ENCODE measurements at places on chromosomes 12 and 14. TPM values are rescaled to one million over a fixed set of nuclear protein-coding genes. Genes with fewer than 3 reads are reported as not detected.

The CCDC198 gene
- 110 TPM for total RNA-seq

The POTEM gene
- total RNA-seq = not detected

The SRRM4 gene
- 0.03 TPM for total RNA-seq

The KERA gene
- not detected for total RNA-seq

The DPPA3 gene
- not detected for total RNA-seq

The SYNJ2BP gene
- total RNA-seq = 64.2 TPM

The SDR9C7 gene
- total RNA-seq = not detected

The CMA1 gene
- 0.29 TPM for total RNA-seq

The SLC17A8 gene
- not detected for total RNA-seq

The PDE3A gene
- 8.5 TPM for total RNA-seq

The SSTR1 gene
- total RNA-seq = 3.4 TPM

The SPX gene
- total RNA-seq = 0.29 TPM

The SIX1 gene
- not detected for total RNA-seq

The CPNE6 gene
- 2.2 TPM for total RNA-seq

The NPFF gene
- total RNA-seq = not detected

The DDX55 gene
- 12.7 TPM for total RNA-seq

GRCh38 chr12:56683-57346 is 9.8 kb upstream of the IQSEC3 start:
- no peak for DNase-seq

- peak; percentile 77 for DNase-seq
Measured at GRCh38 chr14:53011053-53011462, 60.2 kb upstream of the FERMT2 start.

- DNase-seq = no peak
Measured at GRCh38 chr14:38226366-38226765, 18.7 kb downstream of the SSTR1 start.

- DNase-seq = no peak
Measured at GRCh38 chr14:88289234-88289633, 33.8 kb downstream of the KCNK10 start.

DNA sequence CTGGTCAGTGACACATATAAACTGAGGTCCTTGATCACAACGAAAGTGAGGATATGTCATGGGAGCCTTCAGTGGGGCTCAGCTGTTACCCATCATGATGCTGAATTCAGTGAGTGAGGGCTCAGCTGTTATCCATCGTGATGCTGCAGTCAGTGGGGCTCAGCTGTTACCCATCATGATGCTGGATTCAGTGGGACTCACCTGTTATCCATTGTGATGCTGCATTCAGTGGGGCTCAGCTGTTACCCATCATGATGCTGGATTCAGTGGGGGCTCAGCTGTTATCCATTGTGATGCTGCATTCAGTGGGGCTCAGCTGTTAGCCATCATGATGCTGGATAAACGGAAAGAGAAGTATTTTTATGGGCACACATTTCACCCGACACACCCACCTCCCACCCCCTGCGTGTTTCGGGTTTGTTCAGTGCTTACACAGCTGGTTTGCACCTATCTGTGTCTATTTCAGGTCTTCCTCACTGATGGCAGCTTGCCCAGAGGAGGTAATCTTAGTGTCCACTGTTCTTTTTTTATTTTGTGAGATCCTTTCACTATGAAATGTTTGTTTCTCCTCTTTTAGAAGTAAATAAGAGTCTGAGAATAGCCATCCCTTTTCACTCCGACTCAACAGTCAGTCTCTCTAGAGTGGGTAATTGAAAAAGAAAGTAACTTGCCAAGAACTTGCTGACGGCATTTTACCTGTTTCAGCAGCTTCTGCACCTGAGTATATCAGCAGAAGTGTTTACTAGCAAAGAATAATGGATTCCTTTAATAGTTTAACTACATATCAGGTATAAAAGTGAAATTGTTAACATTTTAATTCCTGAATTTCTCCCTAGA is 183.0 kb downstream of the ERC1 start:
- DNase-seq = no peak

DNA sequence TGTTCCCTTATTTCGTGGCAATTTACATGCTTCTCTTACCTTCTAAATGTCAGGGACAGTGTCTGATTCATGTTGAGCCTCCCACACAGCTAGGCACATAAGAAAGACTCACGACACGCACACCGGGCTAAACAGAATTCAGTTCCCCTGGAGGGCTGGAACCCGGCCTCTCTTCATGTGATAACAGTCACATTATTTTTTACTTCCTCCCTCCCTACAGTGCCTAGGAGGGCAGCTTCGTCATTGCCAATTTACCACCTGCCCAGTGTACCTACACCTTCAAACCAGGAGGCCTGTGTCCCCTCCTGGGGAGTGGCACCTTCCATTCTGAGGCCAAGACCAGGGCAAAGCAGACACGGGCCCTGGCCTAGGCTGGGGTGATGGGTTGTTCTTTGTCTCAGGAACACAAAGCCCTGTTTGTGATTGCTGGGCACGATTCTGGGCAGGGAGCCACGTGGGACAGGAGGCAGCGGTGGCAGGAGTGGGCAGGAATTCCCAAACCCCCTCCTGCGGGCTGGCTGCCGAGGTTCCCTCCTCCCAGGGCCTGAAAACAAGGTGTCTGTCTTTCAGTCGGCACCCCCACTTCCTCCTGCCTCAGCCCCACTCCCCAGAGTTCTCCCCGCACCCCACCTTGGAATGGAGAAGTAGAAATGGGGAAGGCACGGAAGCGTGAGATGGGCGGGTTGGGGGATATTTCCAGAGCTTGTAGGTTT is 6.8 kb upstream of the RASAL1 start:
- peak; percentile 35 for DNase-seq

DNA sequence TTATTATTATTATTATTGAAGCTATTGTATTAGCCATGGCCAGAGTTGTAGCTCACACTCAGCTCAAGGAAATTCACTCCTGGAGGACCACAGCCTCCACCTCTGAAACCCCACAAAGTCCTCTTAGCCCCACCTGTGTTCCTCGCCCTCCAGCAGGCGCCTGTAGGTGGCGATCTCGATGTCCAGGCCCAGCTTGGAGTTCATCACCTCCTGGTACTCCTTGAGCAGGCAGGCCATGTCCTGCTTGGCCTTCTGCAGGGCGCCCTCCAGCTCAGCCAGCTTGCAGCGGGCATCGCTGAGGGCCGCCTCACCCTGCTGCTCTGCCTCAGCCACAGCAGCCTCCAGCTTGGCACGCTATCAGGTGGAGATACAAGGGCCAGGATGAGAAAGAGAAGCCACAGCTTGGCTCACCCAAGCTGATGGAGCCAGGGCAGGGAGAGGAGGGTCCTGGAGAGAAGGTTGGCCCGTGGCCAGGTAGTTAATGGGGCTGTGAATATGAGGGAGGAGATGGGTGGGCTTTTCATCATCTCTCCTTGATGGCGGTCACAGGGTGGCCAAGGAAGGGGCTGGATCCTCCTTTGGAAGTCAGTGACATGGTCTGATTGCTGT is 5.1 kb downstream of the KRT85 start:
- no peak for DNase-seq

GRCh38 chr12:80622271-80622670 is 85.2 kb upstream of the MYF6 start:
- no peak for DNase-seq

DNA sequence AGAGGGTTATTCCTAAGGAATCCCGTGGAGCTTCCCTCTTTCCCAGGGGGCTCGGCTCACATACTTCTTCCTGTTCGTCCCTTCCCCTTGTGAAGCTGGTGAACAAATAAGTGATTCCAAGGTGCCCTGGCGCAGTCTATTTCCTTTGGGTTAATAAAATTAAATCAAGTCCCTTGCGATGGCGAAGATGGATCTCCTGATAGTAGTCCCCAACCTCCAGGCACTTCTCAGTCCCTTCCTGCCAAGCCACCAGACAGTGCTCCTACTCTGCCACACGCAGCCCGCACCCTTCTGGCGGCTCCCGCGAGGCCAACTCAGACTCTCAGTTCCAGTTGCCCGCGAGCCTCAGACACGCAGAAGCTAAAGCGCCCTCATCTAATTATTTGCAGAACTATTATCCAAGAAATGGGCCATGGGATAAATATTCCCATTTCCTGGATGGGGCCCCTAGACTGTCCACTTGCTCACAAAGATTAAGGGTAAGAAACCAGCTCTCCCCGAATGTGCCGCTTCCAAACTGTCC is 2.4 kb upstream of the SIX6 start:
- DNase-seq = no peak

DNA sequence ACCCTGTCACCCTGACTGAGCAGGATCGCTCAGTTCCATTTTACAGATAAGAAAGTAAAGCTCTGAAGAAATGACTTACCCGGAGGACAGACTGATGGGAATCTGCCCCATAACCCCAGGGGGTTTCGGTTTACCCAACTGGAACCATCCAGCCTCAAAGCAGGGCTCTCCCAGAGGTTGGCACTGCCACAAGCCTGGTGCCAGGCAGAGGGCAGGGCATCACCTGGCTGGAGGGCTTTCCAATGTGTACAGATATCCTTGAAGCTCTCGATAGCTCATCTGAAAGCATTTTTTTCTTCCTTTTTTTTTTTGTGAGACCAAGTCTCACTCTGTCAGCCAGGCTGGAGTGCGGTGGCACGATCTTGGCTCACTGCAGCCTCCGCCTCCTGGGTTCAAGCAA is 33.2 kb downstream of the STON2 start:
- DNase-seq = no peak

GRCh38 chr12:20490213-20490612 is 121.9 kb downstream of the PDE3A start:
- no peak for DNase-seq

GRCh38 chr12:85280165-85280983 is at the start of gene ALX1:
ALX1 (plus strand) TSS chr12:85280220; CDS start chr12:85280262, 42 bp downstream.
- no peak for DNase-seq

GRCh38 chr14:75224561-75224960 is 48.1 kb upstream of the TMED10 start:
- DNase-seq = no peak

GRCh38 chr12:21476949-21477348 is 24.5 kb downstream of the RECQL start:
- no peak for DNase-seq

GRCh38 chr14:75859746-75860145 is 122.0 kb downstream of the TGFB3 start:
- DNase-seq = no peak

GRCh38 chr14:103528587-103529382 is at the start of gene TRMT61A:
TRMT61A (plus strand) TSS chr14:103529196; CDS start chr14:103529979, 783 bp downstream.
- peak; percentile 92 for DNase-seq

DNA sequence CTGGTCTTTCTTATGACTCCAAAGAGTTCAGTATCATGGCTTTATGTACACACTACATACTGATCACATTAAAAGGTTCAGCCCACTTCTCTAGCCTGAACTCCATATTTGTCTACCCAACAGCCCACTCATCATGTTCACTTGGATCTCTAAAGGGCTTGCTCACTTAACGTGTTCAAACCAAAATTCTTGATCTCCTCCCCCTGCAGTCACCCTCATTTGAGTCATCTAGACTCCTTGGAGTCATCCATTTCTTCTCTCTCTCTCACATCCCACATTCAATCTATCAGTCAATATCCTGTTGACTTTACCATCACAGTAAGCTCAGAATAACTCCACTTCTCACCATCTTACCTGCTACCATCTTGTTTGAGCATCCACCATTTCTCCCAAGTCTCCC is 148.4 kb upstream of the ARID2 start:
- DNase-seq = no peak

DNA sequence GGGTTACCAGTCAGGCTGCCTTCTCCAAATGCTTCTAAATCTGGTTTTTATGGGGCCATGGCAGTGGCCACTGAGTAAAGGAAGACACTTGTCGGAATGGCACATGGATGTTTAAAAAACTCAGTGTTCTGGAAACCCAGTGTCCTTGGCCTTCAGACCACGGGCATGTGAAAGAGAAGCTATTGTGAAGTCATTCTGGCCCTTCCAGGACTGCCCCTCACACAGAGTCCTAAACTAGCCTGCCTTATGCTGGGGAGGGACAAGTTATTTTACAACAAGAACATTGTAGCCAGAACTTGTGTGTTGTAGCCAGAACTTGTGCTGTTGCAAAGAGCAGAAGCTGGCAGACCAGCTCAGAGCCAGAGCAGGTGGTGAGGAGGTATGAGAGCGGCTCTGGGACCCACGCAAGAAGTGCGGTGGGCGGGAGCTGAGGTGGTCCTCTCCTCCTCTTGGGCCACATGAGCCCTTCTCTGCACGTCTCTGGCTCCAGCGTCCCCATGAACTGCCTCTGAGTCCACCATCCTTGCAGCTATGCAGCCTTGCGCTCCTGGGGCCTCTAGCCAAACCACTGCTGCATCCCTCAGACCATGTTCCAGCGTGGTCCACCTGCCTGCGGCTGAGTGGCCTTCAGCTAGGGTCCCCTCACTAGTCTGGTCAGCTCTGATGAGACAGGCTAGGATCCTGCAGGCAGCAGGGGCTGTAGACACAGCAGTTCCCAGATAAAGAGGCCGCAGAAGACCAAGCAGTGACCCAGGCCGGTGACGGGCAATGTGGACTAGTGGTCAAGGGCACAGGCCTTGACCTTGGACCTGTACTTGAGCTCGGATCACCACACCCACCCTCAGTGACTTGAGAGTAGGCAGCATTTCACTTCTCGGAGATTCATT is 32.5 kb downstream of the MMAB start:
- no peak for DNase-seq

- no peak for DNase-seq
Measured at GRCh38 chr12:107894589-107894988, 120.1 kb downstream of the ASCL4 start.

- DNase-seq = no peak
Measured at GRCh38 chr12:127761880-127762279, 505.1 kb upstream of the TMEM132C start.

DNA sequence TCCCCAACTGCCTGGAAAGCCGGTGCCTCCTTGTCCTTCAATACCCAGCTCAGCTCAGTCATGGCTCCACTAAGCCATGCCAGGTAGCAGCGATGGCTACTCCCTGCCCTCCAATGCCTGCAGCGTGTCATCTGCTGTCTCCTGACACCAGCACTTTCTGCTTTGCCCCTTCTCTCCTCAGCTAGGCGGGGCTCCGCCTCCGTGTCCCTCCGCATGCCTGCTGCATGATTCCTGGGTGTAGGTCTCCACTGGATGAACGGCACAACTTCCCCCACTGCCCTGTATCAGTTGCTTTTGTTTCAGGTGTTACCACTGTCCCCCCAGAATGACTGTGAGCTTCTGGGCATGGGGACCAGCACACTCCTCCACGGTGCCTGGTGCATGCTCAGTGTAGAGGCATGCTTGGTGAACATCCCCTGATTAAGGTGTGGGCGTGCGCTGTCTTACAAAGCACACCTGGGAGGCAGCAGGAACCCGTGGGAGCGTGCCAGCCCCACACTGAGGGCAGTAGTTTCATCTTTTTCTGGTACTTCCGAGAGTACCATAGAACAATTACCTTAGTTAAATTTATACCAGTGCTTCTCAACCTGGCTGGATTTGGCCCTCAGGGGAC is 179.4 kb upstream of the PRMT8 start:
- no peak for DNase-seq

DNA sequence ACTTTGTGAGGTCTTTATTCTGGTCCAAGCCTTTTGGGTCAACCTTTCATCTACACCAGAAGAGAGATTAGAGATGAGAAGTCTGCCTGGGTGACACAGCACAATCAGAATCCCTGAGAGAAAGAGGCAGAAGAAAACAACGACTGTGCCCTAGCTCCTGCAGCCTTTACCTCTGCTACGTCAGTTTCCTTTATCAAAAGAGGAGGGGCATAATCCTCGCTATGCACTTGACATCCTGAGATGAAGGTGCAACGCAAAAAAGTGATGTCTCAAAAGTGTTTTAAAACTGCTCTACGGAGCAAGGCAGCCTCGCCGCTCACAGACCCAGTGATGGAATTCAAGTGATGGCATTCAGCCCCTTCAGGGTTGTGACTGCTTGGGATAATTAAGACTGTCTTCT is 21.7 kb downstream of the ZDHHC22 start:
- DNase-seq = no peak

Measured in mucosa of gallbladder (tissue), 1 donor.